WTC11 (cell line): ENCODE measurements at places on chromosomes 5 and 9.

- no peak for DNase-seq
Measured at GRCh38 chr9:122998448-122998847, 35.0 kb upstream of the GPR21 start.

DNA sequence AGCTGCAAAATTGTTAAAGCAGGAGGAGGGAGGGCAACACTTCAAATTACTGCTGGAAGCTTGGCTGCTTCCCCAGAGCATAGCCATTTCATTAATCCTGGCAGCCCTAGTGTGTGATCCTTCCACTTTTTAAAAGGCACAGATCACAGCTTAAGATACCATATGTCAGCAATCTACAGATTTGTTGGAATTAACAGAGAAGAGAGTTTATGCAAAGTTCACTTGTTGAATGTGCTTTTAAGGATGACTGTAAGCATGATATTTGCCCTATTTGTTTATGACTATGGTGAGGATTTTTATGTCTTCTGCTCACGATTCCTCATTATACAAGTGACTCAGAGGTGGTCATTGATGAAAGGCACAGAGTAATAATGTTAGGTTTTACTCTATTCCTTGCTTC is 156.0 kb upstream of the CDKN2B start:
- no peak for DNase-seq

GRCh38 chr9:18611971-18612370 is 138.0 kb downstream of the ADAMTSL1 start:
- no peak for DNase-seq

DNA sequence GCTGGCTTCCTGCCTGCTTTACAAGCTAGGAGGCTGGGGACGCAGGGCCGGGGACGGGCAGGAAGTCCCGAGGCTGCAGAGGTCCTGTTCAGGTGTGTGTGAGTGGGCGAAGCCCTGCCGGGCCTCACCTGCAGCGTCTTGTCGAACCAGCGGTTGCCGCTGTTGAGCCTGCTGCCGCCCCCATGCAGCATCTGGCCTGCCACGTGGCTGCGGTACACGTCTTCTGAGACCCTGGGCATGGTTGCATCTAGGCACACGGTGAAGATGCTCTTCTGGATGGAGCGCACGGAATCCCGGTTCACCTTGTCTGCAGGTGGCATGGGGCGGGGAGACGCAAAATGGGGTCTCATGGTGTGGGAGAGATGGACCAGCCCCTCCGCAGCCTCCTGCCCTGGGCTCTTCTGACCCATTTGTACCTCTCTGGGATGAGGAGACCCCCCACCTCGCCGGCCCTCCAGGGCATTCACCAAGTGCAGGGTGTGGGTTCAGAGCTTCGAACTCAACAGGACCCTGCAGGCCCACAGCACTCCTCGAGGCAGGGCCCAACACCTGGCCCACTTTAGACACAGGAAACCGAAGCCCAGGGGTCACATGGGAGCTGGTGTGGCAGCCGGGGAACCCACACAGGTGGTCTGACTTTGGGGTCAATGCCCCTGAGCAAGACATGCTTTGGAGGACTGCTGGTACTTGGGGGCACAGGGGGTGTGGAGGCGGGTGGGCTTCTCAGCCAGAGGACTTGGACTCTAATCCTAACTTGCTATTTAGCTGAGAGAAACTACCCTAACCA is 10.0 kb downstream of the CRAT start:
- peak; percentile 41 for DNase-seq

- DNase-seq: no peak
Measured at GRCh38 chr5:35487233-35488025, 130.2 kb upstream of the SPEF2 start.

GRCh38 chr9:37405764-37406380 is 16.6 kb upstream of the GRHPR start:
- DNase-seq: no peak

GRCh38 chr5:95029569-95030366 is 255.1 kb downstream of the MCTP1 start:
- DNase-seq: no peak

DNA sequence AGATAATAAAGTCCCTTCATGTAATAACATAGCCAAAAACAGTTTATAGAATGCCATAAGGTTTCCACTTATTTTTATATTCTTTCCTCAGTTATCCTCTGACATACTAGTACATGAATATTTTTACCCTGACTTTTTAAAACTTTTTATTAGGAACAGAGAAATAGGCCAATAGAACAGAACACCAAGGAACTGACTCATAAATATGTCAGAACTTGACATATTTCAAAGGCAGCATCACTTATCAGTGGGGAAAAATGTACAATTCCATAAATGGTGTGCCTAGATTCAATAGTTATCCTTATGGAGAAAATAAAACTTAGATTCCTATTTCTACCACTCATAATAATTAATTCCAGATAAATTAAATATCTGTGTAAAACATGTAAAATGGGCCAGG is 9.4 kb downstream of the STARD4 start:
- no peak for DNase-seq

- DNase-seq: no peak
Measured at GRCh38 chr5:56633950-56634349, 181.4 kb upstream of the MAP3K1 start.

DNA sequence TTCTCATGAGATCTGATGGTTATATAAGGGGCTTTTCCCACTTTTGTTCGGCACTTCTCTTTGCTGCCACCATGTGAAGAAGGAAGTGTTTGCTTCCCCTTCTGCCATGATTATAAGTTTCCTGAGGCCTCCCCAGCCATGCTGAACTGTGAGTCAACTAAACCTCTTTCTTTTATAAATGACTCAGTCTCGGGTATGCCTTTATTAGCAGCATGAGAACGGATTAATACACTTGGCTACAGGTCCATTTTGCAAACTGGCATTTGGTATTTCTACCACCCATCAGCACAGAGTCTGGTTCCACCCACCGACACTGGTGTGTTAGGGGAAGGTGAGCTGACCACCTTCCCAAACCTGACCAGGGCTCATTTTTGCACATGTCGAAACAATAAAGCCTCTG is 47.9 kb upstream of the RARS1 start:
- no peak for DNase-seq

DNA sequence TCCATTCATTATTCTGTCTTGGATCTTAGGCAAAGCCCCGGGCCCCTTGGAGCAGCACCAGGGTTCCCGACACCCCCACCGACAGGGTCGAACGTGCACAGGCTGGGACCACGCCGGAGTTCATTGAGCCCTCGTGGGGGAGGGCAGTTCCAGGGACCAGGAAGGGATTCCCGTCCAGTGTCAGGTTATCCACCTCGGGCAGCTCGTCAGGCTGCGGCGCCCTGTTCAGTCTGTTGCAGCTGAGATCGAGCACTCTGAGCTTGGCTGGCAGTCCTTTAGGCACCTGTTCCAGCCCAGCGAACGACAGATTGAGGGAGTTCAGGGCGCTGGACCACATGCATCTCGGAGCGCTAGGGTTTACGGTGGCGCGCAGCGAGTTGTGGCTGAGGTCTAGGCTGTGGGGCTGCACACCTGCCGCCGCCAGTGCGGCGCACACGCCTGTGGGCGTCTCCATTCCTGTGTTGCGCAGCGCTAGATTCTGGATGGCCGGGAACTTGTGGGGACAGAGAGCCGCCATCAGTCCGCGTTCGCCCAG is 1.1 kb downstream of the CD14 start:
- DNase-seq: no peak

- DNase-seq: no peak
Measured at GRCh38 chr5:177596775-177597238, 3.1 kb upstream of the B4GALT7 start.

DNA sequence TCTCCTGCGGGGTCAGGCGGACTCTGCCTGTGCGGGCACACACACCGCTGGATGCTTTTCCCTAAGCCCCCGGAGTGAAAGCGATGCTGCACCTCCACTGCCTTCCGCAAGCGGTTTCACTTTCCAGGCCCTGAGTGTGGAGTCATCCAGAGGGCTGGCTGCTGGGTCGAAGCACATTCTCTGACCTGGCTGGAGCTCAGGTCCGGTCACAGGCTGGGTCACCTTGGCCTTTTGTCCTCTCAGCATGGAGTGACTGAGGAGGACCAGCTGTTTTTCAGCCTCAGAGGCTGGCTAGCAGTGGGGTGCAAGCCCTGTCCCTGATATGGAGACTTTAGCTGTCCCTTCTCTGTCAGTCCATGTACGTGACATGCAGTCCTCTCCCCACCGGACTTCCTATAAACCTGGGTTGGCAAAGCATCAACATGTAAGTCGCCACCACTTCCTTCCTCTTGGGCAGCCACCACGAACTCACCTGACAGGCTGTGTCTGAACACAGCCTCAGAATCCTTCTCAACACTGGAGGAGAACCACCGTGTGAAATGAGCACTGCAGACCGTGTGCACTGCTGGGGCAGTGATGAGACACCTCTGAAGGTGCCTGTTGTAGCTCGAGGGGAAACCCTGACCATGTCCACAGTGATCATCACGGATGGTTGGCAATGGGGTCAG is 51.3 kb downstream of the GADD45G start:
- no peak for DNase-seq

DNA sequence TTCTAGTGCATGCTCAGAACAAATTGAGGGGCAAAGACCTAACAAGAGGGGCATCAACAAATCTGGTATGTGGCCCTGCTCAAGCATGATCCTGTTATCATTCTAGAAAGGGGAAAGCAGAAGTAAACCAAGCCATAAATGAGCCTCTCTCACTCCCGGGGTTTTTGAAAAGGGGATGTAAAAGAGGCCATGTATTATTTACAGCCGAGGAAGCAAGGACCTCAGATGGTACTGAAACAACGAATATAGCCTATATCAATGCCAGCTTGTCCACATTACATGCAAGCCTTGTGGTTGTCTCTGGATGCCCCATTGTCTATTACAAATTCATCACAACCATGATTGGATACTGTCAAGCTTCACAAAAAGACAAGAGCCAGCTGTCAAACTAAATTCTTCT is 211.3 kb downstream of the DCP2 start:
- no peak for DNase-seq

- DNase-seq: peak; percentile 28
Measured at GRCh38 chr9:108671176-108671575, 184.6 kb downstream of the ACTL7B start.

DNA sequence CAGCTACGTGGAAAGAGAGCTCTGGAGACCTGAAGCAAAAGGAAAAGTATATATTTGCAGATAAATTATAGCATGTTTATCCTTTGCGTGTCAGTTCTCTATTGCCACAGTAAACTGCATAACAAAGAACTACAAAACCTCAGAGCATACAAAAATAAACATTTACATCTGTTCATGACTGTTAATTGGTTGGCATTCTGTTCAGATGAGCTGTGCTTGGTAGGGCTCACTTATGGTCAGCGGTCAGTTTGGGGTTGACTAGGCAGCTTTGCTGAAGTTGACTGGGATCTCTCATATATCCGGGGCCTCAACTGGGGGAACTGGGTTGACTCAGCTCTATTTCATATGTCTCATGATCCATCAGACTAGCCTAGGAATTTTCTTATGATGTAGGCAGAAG is 257.7 kb downstream of the TLE1 start:
- DNase-seq: no peak

GRCh38 chr5:64952951-64953673 is 184.4 kb downstream of the CWC27 start:
- no peak for DNase-seq

DNA sequence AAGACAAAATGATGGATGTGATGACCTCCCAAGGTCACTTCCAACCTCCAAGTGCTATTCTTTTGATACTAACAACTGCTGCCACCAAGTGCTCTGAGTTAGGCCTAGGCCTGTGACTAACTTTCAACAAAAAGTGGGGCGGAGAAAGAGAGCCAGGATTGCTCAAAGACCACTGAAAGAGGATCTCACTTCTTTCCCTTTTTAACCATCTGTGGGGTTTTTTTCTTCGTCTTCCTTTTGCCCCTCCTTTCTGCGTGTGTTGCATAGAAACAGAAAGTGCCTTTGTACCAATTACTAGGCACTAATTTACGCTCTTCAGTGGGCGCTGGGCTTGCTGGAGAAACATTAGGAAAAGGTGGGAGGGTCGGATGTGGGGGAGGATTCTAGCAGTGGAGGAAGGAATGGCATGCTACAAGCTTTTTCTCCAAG is 8.0 kb downstream of the KLF9 start:
- no peak for DNase-seq

- DNase-seq: no peak
Measured at GRCh38 chr5:53944981-53945380, 365.4 kb downstream of the ARL15 start.

DNA sequence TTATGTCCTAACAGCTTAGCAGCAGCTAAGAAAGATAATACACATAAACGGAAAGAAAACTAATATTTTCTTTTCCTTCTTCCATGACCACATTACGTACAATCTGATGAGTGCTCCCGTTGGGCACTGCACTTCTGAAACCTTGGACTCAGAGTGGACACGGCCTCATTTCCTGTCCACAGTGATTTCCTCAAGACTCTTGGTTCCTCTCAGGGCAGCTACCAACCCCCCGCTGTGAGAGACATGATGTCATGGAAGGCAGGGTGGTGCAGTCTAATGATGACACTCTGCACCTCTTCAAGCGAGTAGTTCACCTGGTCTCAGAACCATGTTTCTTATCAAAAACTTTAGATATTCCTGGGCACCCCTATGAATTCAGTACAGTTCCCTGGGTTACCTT is 68.7 kb upstream of the CTSL start:
- DNase-seq: no peak

DNA sequence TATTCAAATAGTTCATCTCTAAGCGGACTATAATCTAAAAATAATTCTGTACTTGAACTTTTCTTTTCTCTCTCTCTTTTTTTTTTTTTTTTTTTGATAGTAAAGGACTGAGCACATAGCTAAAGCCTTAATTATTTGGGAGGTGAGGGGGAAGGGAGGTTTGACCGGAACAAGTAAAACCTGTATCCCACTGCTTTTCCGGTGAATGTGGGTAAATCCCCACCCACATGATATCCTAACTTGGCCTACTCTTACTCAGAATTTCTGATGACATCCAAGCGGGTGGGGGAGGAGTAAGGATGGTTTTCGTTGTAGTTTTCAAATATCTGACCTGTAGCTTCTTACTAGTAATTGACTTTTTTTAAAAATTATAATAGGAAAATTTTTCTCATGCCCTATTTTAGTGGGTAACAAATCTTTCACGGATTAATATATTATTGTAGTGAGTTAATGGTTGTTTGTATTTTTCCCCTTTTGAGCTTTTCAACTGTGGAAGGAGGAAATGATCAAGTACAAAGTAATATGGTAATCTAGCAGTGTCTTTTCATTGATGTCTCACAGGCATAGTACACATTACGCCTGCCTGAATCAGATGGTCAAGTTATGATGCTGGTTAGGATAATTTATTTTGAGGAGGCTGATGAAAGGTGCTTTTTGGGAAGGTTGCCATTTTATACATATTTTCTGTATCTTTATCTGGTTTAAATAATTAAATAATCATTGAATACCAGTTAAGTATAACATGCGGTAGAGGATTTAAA is 2.2 kb upstream of the ELL2 start:
- DNase-seq: no peak

DNA sequence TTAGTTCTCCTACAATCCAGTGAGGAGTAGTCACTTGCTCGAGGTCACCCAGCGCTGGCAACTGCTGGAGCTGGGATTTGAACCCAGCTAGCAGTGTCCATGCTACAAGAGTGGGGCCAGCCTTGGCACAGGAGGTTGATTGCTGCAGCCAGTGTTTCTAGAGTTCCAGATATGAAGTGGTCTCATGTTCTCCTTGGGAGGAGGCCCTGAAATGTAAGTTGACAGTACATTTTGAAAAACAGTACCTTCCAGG is 802 bp downstream of the CCDC107 start:
- no peak for DNase-seq

- no peak for DNase-seq
Measured at GRCh38 chr9:107046692-107047091, 183.7 kb downstream of the ZNF462 start.

- no peak for DNase-seq
Measured at GRCh38 chr9:99725852-99726251, 95.8 kb upstream of the NR4A3 start.
